Stimulated activated naive CD8-positive, alpha-beta T cell treated with anti-CD3 and anti-CD28 coated beads, Interleukin-15, amount 100 ng/mL, for 72 hours (primary cell): ENCODE measurements at places on chromosomes 7 and 10.

- DNase-seq = no peak
These were observed 117.6 kb downstream of the DIP2C start for GRCh38 chr10:571688-572451.

GRCh38 chr10:117509573-117509972 is 33.0 kb upstream of the EMX2 start:
- no peak for DNase-seq

- no peak for DNase-seq
These were observed 17.7 kb upstream of the NODAL start for GRCh38 chr10:70459061-70459773.

GRCh38 chr10:89576696-89577095 is 41.3 kb upstream of the SLC16A12 start:
- no peak for DNase-seq

DNA sequence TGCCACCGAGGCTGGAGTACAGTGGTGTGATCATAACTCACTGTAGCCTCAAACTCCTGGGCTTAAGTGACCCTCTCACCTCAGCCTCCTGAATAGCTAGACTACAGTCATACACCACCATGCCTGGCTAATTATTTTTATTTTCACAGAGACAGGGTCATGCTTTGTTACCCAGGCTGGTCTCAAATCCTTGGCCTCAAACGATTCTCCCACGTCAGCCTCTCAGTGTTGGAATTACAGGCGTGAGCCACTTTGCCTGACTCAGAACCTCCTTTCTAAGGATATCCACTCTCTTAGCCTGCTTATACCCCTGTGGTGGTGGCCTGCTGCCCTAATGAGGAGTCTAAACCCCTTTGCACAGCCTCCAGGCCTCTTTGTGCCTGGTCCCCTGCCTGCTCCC is 4.2 kb upstream of the IGFBP1 start:
- DNase-seq = no peak

DNA sequence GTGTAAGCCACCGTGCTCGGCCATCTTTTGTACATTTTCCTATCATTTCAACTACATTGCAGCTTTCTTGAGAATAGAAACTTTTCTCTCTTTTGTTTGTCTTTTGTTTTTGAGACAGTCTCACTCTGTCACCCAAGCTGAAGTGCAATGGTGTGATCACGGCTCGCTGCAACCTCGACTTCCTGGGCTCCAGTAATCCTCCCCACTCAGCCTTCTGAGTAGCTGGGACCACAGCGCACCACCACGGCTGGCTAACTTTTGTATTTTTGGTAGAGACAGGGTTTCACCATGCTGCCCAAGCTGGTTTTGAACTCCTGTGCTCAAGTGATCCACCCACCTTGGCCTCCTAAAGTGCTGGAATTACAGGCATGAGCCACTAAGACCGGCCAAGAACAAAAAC is 31.3 kb upstream of the DAGLB start:
- DNase-seq = no peak

DNA sequence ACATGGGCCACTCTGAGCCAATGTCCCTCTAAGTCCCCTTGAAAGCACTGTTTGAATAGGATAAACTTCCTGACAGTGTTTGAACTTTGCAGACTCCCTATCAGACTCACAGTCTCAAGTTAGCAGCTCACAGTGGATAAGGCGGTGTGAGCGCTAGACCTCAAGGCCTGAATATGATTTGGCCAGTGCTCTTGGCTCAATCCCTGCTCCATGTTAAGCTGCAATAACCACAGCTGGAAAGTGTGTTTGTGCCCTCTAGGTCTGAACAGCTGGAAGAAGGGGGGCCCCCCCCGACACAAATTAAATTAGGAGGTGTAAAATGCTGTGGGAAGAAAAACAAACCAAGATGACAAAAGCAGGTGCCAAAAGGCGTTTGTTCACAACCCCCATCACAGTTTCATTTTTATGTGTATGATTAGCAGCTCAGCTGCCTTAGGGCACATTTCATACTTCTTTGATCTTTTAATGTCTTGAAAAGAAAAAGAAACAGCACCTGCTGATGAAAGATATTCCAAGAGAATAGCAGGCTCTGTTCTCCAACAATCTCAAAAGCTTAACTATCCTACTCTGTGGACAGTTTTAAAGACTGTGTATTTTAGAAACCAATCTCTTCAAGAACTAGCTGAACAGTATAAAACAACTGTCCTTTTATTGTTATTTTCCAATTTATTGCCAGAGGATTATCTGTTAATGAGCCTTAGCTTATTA is 167.6 kb downstream of the SNX13 start:
- DNase-seq = no peak

GRCh38 chr10:32056136-32057035 is at the start of gene KIF5B:
Gene KIF5B (minus strand): TSS chr10:32056425. CDS start chr10:32055973, 452 bp downstream.
- DNase-seq = peak; percentile 91

DNA sequence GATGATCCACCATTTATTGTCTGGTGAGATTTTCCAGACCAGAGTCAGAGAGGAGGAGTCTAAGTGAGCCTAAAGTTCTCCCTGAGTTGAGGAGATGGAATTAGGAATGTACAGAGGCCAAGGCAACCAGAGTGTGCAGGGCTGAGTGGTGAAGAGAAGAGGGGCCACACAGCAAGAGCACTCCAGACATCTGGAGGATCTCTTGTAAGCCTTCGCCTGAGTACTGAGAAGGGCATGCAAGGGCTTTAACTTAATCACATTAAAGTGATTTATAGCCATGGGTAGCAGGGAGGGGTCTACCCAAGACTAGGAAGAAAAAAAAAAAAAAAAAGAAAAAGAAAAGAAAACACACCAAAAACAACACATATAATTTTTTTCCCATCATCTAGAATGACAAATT is 1190.4 kb downstream of the GATA3 start:
- DNase-seq = no peak

DNA sequence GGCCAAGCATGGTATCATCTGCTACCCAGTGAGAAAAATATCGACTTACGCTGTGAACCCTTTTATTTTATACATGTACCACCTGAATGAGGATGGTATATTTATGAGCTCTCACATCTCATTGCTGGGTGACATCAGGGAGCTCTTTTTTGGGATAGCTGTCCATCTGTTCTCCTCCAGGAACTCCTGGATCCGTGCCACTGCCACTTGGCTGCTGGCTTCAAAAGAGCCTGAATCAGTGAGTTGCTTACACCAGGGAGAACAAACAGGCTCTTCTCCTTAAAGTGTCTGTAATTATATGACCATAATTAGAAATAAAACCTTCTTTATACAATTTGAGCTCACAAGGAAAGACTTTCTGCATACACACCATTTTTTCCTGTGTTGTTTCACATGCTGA is 106.2 kb downstream of the KAT6B start:
- no peak for DNase-seq

- no peak for DNase-seq
These were observed 109.0 kb upstream of the KLF6 start for GRCh38 chr10:3893901-3894563.

DNA sequence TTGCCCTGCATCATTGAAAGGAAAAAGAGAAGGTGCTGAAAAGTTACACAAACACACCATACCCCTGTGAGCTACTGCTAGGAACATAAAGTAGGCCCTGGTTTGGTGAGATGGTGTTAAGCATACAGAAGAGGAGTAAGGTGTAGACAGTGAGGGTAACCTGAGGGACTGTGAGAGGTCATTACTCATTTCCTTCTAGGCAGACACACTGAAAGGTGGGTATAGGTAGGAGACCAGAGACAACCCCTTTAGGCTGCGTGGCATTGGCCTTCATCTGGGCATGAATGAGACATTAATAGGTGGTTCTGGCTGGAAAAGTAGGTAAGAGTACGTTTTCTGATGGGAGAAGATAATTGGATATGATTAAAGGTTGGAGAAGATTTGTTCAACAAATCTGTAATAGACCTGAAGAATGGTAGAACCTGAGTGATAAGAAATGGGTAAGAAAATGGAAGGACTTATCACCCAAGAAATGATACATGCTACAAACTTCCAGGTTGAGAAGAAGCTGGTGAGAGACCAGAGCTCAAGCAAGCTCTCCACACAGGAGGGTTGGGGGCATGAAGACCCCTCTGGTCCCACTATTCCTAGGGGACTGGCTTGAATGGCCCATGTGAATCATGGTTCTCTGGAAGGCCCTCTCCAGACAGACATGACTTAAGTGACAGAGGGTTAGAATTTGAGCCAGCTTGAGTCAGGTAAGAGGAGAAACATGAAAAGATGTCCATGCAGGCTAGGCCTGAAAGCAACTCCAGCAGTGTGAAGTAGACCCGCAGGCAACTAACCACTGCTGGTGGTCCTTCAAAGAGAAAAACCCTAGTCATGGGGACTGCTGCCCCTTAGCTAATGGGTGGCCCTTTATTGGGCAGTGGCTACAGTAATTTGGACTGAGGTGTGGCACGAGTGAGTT is 3.8 kb downstream of the COMTD1 start:
- no peak for DNase-seq

GRCh38 chr7:111558991-111559390 is 3.3 kb downstream of the IMMP2L start:
- DNase-seq = no peak

DNA sequence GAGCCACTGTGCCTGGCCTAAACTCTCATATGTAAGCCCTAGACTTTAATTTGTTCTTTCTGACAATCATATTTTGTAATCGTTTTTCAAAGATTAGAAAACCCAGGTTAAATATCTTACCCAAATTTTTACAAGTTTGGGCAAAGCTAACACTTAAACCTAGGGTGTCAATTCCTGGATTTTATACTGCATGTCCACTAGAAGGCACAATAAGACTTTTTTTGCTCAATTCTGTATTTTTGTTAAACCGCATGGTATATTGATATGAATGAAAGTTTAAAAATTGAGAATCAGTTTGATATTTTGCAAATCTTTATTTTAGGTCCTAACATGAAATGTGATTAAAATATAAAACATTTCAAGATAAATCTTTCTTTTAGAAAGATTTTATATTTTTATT is 29.3 kb downstream of the DYNC2I1 start:
- no peak for DNase-seq

GRCh38 chr7:130394421-130395195 is 14.3 kb downstream of the CPA1 start:
- DNase-seq = peak; percentile 62

DNA sequence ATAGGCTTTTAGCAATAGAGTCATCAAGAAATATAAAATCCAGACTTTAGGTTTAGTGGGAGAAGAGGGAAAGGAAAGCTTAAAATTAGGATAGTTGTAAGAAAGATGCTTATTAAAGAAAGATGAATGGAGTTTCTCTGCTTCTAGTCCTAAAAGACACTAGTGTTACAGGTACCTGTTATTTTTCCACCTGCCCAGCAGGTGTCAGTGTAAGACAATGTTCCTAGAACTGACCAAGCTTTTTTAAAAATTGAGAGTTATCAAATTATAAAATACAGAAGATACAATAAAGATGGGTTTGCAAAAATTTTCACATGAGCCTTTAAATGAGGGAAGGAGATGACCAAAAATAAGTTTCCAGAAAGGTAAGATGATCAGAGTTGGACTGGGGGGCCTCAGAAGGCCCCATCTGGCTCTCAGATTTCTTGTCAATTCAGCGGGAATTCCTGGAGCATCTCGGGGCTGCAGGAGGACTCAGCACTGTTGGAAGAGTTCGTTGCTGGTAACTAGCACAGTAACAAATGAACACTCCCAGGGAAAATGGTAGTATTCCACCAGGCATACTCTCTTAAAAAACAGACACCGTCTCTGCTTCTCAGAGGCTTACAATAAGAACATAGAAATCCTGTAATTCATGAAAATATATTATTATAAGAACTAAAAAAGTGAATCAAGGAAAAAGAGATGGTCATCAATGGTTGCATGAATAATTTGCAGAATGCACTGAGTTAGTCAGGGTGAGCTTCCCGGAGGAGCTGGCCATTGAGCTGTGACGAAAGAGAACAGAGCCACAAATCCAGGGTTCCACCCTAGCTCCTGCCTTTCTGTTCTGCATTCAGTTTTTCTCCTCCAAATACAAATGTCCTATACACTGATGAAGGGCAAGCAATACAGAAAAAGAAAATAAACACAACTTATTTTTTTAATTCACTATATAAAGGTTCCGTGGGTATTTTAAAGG is 71.8 kb upstream of the PIK3CG start:
- DNase-seq = no peak

DNA sequence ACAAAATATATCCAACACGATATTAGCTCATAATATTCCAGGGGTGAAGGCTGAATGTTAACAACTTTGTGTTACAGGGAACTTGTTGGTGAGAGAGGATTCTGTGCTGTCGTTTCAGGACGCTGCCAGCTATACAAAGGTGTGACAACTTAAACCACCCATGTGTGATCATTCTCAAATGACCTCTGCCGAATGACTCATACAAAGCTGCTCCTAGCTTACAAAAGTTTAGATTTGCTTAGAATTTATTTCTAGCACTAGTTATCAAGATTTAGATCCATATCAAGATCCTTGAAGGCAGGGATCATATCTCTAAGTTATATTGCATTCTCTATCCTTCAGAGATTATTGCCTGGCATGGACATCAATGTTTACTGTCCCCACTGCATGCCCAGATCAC is 65.3 kb downstream of the COBL start:
- no peak for DNase-seq

- DNase-seq = no peak
These were observed 115.7 kb downstream of the ZNF92 start for GRCh38 chr7:65489260-65489767.

DNA sequence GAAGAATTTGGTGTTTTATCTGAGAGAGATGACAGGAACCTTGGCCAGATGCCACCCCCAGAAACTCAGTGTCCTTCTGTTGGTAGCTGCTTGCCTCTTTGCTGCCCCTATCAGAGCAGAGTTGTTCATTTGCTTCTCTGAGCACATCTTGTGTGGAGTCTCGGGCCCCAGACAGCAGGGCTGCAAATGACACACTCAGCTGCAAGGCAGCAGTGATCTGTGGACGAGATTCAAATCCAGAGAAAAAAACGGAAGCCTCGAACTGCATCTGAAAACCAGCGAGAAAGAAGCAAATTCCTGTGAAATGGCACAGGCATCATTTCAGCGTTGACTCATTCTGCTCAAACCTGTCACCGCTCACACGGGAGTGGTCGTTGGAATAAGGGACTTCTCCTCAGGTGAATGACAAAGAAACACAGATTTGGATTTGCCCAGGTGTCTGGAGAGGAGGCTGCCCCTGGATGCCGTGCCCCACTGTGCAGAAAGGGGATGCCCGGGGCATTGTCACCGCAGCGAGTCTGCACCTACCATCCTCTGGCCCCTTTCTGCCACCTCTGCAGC is 144.7 kb downstream of the PFKFB3 start:
- DNase-seq = peak; percentile 68

- DNase-seq = no peak
These were observed 25.3 kb upstream of the PWWP2B start for GRCh38 chr10:132371641-132372081.

GRCh38 chr7:3564231-3564630 is 263.2 kb downstream of the SDK1 start:
- no peak for DNase-seq

DNA sequence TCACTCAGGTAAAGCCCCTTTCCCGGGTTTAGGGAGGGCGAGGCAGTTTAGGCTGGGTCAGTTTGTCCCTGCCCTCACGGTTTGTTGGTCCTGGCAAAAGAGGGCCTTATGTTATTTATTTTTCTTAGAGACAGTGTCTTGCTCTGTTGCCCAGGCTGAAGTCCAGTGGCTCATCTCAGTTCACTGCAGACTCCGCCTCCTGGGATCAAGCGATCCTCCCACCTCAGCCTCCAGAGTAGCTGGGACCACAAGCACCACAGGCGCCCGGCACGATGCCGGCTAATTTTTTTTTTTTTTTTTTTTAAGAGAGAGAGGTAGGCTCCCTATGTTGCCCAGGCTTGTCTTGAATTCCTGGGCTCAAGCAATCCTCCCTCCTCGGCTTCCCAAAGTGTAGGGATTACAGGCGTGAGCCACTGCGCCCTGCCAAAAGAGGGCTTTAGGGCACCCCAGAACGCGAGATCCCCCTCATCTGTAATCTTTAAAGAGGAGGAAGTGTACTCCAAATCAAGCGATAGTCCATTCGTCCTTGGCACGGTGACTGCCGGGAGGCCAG is 626 bp upstream of the BMS1 start:
- peak; percentile 22 for DNase-seq
